ENCODE measurements at places on chromosomes 1 and 21.

DNA sequence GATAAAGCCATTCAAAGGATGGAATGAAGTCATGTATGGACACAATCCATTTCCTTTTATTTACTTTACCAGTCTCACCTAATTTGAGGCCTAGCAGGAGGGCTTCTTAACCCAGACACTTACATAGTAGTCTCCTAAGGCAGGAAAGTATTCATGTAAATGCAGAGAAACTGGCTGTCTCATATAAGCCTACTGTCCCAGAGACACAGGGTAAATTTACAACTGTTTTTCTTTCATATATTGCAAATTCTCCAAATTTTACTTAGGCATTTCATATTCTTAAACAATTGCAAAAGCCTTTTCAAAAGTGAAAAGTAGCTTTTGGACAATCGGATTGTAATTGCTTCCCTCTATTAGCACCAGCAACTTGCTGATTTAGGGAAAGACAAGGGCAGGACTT is 29.9 kb downstream of the SPAG17 start:
- no peak for DNase-seq

DNA sequence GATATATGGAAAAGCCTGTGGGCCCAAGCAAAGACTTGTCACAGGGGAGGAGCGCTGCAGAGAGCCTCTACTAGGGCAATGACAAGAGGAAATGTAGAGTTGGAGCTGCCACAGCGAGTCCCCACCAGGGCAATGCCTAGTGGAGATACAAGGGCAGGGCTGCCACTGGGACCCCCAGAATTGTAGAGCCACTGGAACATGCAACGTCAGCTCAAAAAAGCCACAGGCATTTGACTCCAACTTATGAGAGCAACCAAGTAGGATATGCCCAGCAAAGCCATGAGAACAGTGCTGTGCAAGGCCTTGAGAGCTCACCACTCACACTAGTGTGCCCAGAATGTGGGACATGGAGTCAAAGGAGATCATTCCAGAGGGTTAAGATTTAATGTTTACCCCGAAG is 63.7 kb upstream of the CAMK1G start:
- no peak for DNase-seq

DNA sequence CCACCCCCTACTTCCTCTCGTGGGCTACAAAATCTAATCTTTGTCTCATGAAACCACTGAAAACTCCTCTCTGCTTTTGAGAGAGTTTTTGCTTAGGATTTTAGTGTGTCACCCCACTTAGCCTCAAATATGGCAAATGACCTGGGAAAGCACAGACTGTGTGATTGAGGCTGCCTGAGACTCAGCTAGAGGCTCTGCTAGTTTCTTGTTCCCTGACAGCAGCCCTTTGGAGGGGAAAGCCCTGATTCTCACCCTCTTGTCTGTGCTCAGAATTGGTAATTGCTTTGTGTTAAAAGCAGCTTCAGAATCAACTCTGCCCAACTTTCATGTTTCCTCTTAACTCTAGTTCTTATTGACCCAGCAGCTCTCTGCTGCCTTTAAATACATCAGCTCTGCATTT is 85.6 kb upstream of the ZP4 start:
- DNase-seq, result no peak

DNA sequence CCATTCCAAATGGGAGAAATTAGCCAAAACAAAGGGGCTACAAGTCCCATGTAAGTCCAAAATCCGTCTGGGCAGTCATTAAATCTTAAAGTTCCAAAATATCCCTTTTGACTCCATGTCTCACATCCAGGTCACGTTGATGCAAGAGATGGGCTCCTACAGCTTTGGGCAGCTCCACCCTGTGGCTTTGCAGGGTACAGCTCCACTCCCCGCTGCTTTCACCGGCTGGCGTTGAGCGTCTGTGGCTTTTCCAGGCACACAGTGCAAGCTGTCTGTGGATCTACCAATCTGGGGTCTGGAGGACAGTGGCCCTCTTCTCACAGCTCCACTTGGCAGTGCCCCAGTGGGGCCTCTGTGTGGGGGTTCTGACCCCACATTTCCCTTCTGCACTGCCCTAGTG is 130.2 kb downstream of the TPR start:
- DNase-seq, result no peak

DNA sequence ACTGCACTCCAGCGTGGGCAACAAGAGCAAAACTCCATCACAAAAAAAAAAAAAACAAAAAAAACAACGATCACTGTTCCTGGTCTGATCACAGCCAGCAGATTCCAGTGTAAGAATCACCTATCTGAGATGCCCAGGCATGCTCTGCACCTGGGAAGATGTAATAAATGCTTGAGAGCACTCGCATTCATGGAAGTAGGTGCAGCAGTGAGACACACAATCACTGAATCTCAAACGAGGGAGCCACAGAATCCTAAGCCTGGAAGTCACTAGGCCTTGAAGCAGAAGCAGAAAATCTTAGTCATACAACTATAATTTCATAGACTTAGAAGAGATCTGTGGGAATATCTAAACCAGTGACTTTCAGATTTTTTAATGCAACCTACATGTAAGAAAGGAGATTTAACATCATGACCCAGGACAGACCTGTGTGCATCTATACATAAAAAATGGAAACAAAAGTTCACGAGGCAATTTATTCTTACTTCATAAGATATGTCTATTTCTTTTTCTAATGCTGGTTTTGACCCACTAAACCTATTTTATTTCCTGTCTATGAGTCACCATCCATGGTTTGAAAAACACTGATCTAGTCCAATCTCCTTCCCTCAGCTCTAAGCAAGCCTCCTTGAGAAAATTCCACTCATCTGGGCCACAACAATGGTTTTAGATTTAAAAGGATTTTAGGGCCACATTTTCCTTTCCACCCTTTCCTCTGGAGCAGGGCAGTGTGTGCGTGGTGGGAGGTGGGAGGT is 30.4 kb downstream of the RIMS3 start:
- no peak for DNase-seq

DNA sequence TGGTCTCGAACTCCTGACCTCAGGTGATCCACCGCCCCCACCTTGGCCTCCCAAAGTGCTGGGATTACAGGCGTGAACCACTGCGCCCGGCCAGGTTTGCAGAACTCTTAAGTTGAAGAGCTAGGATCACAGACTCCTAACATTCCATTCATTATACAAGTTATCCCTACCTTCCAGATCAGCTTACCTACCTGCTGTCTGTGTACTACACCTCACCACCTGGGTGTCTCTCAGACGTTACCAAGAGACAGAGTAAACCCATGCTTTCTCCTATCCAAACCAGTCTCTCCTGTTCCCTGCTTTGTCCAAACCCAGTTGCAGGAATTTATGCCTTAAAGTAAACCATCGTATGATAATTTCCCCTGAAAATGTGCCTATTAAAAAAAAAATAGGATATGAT is 123.0 kb upstream of the L1TD1 start:
- DNase-seq, result no peak

- DNase-seq, result no peak
Measured at GRCh38 chr1:6288026-6288425, 27.1 kb upstream of the GPR153 start.

DNA sequence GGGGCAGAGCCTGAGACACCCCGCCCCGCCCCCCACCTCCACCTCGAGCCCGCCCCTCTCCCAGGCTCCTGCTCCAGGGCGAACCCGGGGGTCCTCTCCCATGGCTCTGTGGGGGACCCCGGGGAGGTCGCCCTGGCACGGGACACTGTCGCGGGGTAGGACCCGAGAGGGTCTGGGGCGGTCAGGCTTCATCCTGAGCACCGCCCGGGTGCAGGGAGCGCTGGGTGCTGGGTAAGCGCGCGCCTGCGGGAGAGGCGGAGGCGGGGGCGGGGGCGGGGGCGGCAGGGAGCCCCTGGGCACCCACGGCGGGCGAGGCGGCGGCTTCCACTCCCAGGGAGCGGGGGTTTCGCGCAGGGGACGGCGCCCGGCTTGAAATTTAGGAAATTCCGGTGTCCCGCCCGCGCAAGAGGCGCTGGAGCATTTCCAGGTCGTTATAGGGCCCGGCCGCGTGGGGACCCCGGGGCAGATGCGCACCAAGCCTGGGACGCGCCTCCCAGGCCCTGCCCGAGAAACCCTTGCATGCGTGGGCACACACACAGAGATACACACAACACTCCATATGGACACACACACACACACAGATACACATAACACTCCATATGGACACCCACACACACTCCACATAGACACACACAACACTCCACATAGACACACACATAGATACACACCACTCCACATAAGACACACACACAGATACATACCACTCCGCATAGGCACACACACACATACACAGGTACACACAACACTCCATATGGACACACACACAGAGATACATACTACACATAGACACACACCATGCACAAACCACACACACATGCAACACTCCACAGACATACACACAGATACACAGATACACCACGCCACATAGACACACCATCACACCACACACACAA is 48.7 kb upstream of the SLC19A1 start:
- peak; percentile 10 for DNase-seq

- no peak for DNase-seq
Measured at GRCh38 chr1:4179914-4180735, 280.1 kb upstream of the C1orf174 start.

- DNase-seq, result no peak
Measured at GRCh38 chr1:234588386-234588785, 21.6 kb downstream of the IRF2BP2 start.

DNA sequence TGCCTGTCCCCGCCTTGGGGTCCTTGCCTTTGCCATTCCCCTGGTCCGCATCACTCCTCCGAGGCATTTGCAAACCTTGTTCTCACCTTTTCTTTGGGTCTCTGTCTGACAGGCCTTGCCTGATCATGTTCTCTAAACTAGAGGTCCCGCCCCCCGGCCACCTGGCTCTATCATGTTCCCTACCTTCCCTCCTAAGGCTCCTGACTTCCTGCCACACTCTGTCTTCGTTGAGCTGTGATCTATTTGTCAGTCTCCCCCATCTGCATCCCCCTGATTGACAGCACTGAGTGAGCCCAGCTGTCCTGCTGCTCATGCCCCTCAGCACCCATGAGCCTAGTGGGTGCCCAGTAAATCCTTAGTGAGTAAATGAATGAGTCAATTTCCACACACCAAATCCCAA is 22.8 kb downstream of the ERG start:
- no peak for DNase-seq

GRCh38 chr1:10819198-10819901 is 22.9 kb upstream of the CASZ1 start:
- no peak for DNase-seq

DNA sequence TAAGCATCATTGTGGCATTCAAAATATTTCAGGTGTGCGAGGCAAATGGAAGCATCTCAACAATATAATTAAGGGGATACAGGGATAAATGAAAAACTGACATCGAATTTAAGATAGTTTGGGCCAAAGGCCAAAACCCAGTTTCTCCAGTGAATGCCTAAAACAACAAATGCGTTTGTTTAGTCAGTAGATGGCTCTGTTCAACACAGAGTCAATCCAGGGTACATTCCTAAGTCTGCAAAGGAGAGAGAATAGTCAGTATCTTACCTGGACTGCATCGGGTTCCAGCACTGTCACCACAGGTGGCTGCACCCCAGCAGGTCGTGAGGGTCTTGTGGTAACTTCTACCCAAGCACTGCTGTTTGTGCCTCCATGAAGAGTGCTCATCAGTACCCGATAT is 321.1 kb downstream of the KCTD3 start:
- DNase-seq, result no peak

- DNase-seq, result no peak
Measured at GRCh38 chr21:37059181-37059580, 13.7 kb downstream of the PIGP start.

GRCh38 chr1:22052115-22053016 is at the start of gene CDC42:
Gene CDC42 (plus strand): TSS chr1:22052709. CDS start chr1:22078479, 25,770 bp downstream.
- DNase-seq, result peak; percentile 96

- no peak for DNase-seq
Measured at GRCh38 chr1:36665478-36666080, 182.9 kb upstream of the CSF3R start.

DNA sequence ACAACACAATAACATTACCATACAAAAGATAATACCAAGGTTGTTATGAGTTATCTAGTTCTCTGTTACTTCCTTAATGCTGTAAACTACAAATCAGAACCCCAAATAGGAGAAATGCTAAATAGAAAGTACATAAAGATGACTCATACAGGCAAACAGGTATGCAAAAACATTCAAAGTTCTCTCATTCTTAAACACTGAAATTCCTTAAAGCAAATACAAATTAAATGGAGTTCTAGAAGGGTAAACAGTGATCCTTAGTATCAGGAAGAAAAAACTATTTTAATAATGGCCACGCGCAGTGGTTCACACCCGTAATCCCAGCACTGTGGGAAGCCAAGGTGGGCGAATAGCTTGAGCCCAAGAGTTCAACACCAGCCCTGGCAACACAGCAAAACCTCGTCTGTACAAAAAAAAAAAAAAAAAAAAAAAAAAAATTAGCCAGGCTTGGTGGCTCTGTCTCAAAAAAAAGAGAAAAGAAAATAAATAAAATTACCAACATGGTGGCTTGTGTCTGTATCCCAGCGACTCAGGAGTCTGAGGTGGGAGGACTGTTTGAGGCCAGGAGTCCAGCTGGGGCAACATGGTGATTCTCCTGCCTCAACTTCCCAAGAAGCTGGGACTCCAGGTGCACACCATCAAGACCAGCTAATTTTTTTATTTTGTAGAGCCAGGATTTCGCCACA is 17.5 kb downstream of the FBXO42 start:
- no peak for DNase-seq

- DNase-seq, result no peak
Measured at GRCh38 chr1:178031856-178032320, 62.0 kb upstream of the RASAL2 start.

DNA sequence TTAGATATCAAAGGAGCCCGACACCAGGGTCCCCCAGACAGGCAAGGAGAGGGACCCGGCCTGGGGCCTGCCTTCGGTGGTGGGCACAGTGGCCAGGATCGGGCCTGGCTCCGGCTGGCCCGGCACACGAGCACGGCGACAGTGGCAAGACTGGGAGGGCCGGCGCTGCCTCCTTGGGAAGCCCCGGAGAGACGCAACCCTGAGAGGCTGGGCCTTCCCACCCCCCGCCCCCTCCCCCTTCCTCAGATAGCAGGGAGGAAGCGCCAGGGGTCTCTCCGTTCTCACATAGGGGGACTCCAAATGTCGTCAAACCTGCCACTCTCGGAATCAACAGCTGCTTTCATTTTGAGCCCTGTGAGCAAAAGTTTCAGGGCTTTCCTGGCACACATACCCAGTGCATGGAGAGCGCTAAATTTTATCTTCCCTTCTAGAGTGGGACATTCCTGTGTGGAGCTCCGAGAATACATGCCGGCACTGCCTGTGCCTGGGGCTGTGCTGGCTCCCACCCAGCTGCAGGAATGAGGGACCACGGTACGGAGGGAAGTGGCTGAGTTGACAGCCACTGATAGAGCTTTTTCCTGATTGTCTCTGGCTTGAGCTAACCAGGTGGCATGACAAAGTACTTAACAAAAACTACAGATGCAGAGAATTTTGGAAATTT is 62.4 kb downstream of the CD247 start:
- no peak for DNase-seq

All from CD8-positive, alpha-beta T cell (primary cell).